ENCODE measurements at places on chromosomes 4 and X. TPM values are rescaled to one million over a fixed set of nuclear protein-coding genes. Genes with fewer than 3 reads are reported as not detected.

DNA sequence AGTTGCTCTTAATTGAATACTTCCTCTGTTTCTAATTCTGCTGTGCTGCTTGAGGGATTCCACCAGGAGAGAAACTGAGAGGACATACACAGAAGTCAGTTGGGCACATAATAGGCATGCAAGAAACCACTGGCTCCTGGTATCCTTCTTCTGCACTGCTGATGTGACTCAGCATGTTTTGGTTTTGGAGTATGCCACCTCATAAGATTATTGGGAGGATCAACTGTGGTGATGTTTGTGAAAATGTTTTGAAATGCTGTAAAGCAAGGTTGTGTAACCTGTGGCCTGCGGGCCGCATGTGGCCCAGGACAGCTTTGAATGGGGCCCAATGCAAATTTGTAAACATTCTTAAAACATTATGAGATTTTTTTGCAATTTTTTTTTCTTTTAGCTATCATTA is 119.6 kb downstream of the GATB start:
- H3K4me3 ChIP-seq = no peak overlapping the region
- DNase-seq = no peak
- H3K27me3 ChIP-seq = no peaks in the 10 kb centered on the region
- no peaks in the 10 kb centered on the region for H3K36me3 ChIP-seq

- H3K27me3 ChIP-seq = no peaks in the 10 kb centered on the region
- H3K27ac ChIP-seq = no peak overlapping the region
- no peak overlapping the region for H3K4me3 ChIP-seq
- H3K4me1 ChIP-seq = no peaks in the 10 kb centered on the region
- DNase-seq = no peak
- H3K36me3 ChIP-seq = no peaks in the 10 kb centered on the region
These were observed 77.3 kb downstream of the MAGEA10 start for GRCh38 chrX:152061083-152061482.

- H3K4me3 ChIP-seq = peak overlapping the region; percentile 34
- peak overlapping the region; percentile 14 for H3K27ac ChIP-seq
- H3K4me1 ChIP-seq = peaks cover 16% of the 10 kb centered on the region
- no peaks in the 10 kb centered on the region for H3K36me3 ChIP-seq
- no peak for DNase-seq
- no peaks in the 10 kb centered on the region for H3K27me3 ChIP-seq
These were observed 68.7 kb downstream of the MGST2 start for GRCh38 chr4:139734201-139734874.

- no peaks in the 10 kb centered on the region for H3K4me1 ChIP-seq
- DNase-seq = no peak
- H3K27ac ChIP-seq = no peak overlapping the region
- no peaks in the 10 kb centered on the region for H3K36me3 ChIP-seq
- no peaks in the 10 kb centered on the region for H3K27me3 ChIP-seq
These were observed 7.9 kb upstream of the CBR4 start for GRCh38 chr4:169017971-169018370.

DNA sequence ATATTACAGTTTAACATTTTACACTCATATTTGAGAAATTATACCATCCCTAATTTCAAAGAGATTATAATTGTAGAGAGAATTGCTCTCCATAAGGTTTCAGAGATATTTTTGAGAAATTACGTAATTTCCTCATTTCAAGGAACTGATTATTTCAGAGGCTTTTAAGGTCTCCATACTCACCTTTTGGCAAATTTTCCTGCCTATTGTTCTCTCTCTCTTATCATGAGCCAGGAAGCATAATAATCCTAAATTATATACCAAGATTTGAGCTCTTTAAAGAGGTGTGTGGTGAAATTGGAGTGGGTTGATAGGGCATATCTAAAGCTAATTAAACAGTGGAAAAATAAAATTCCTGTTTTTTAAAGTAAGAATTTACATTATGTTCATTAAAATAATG is 248.9 kb upstream of the FTHL17 start:
- no peaks in the 10 kb centered on the region for H3K27me3 ChIP-seq
- no peak overlapping the region for H3K27ac ChIP-seq
- no peaks in the 10 kb centered on the region for H3K4me1 ChIP-seq
- H3K4me3 ChIP-seq = no peak overlapping the region
- no peaks in the 10 kb centered on the region for H3K36me3 ChIP-seq
- peak; percentile 39 for DNase-seq

DNA sequence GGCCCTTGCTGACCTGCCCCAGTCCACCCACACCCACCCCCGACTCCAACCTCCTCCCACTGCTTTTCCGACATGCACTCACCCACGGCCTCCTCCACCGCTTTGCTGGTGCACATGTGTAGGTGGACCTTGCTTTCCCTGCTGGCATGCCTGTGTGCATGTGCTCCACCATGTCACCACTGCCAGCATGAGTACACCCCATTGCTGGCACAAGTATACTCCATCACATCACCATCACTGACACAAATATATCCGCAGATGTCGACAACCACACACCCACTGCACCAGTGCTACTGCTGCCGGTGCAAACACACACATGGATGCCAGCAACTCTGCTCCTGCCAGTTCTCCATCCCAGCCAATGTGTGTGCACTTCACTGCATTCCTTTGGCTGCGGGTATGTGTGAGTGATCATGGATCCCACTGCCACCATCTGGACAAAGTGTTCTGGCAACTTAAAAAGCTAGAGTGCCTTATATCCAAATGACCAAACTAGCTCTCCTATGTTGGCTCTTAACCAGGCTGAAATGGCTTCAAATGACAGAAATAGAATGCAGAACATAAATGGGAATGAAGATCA is 1072.3 kb downstream of the RAPGEF2 start:
- DNase-seq = no peak
- no peak overlapping the region for H3K4me3 ChIP-seq
- H3K27me3 ChIP-seq = no peaks in the 10 kb centered on the region
- no peak overlapping the region for H3K27ac ChIP-seq
- no peaks in the 10 kb centered on the region for H3K4me1 ChIP-seq
- H3K36me3 ChIP-seq = no peaks in the 10 kb centered on the region

GRCh38 chr4:83455281-83456183 is at the start of the genes HELQ and MRPS18C:
Gene HELQ, minus strand, starts transcription at chr4:83455823. Its CDS starts 130 bp downstream, at chr4:83455693.
Gene MRPS18C, plus strand, starts transcription at chr4:83456058. Its CDS starts 20 bp downstream, at chr4:83456078.
- no peaks in the 10 kb centered on the region for H3K27me3 ChIP-seq
- peak; percentile 99 for DNase-seq
- peak within 1 kb of the TSS; percentile 88 for H3K27ac ChIP-seq
- peaks cover 2% of the 10 kb centered on the region for H3K36me3 ChIP-seq
- H3K4me3 ChIP-seq = peak within 1 kb of the TSS; percentile 75

DNA sequence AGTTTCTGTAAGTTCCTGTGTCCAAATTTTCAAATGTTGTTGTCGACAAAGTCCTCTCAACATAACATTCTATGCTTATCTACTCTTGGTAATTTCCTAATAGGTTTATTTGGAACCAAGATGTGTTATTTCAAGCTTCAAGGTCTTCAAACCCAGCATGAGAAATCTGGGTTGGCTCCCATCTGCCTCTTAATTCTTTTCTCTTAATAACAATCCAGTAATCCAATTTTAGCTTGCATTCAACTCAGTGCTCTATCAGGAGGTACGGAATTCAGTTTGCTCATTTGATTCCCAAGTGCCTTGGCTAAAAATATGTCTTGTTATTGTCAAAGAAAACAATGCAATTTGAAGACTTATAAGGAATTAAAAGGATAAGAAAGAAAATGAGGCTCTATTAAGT is 235.5 kb upstream of the MID1 start:
- H3K27ac ChIP-seq = no peak overlapping the region
- no peaks in the 10 kb centered on the region for H3K36me3 ChIP-seq
- H3K4me1 ChIP-seq = no peaks in the 10 kb centered on the region
- no peaks in the 10 kb centered on the region for H3K27me3 ChIP-seq
- H3K4me3 ChIP-seq = no peak overlapping the region

DNA sequence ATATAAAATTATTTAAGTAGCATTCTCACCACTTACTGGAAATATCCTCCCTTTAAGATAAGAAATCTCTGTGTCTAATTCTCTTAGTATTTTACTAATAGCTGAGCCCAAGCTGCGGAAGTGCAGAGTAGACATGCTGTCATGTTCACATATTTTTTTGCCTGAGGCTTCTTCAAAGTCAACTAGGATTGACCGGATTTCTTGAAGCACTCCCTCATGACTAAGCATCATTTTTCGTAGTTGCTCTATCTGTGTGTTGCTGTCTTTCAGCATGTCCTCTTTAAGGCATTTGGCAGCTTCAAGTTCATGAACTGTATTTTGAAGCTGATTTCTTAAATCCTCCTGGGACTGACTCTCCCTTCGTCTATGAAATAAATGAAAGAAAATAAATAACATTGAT is 36.9 kb downstream of the CCDC158 start:
- no peaks in the 10 kb centered on the region for H3K4me1 ChIP-seq
- no peak overlapping the region for H3K4me3 ChIP-seq
- DNase-seq = no peak
- H3K27me3 ChIP-seq = peaks cover 16% of the 10 kb centered on the region
- no peak overlapping the region for H3K27ac ChIP-seq

DNA sequence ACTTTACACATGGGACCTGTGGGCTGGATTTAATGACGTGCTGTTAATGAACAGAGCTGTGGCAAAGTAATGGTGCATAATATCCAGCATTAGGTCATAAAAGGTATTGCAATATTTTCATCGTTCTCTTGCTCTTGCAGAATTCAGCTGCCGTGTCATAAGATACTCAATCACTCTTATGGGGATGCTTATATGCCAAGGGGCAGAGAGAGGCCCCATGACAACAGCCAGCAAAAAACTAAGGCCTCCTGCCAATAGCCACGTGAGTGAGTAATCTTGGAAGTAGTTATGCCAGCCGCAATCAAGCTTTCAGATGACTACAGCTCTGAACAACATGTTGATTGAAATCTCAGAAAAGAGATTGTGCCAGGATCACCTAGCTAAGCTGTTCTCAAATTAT is 616.9 kb downstream of the FSTL5 start:
- H3K27ac ChIP-seq = no peak overlapping the region
- H3K4me1 ChIP-seq = no peaks in the 10 kb centered on the region
- H3K27me3 ChIP-seq = no peaks in the 10 kb centered on the region
- H3K4me3 ChIP-seq = no peak overlapping the region
- no peak for DNase-seq

- H3K27ac ChIP-seq = no peak overlapping the region
- DNase-seq = no peak
- no peaks in the 10 kb centered on the region for H3K27me3 ChIP-seq
- peaks cover 13% of the 10 kb centered on the region for H3K4me1 ChIP-seq
These were observed 7.9 kb downstream of the TADA2B start for GRCh38 chr4:7051144-7051495.

- peaks cover 2% of the 10 kb centered on the region for H3K27me3 ChIP-seq
- H3K4me1 ChIP-seq = no peaks in the 10 kb centered on the region
- no peak overlapping the region for H3K4me3 ChIP-seq
- H3K36me3 ChIP-seq = no peaks in the 10 kb centered on the region
- no peak overlapping the region for H3K27ac ChIP-seq
These were observed 17.7 kb upstream of the ELOVL6 start for GRCh38 chr4:110216129-110216528.

DNA sequence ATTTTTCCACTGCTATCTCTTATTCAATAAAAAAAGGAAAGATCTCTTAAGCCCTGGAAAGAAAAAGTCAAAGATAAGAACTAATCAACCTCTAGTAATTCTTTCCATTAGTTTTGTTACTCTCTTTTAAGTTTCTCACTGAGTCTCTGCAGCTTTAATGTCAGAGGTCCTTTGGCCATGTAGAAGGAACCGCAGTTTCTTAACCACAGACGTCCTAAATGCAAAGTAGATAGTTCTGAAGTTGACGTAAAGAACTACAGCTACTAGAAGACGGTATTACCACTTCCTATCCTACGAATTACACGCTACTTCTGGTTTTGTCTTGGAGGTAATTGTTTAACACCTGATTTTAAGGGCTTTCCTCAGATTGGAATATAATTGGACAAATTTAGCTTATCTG is 325.9 kb downstream of the ANKRD50 start:
- H3K27me3 ChIP-seq = no peaks in the 10 kb centered on the region
- H3K27ac ChIP-seq = no peak overlapping the region
- H3K4me3 ChIP-seq = no peak overlapping the region
- H3K36me3 ChIP-seq = no peaks in the 10 kb centered on the region

DNA sequence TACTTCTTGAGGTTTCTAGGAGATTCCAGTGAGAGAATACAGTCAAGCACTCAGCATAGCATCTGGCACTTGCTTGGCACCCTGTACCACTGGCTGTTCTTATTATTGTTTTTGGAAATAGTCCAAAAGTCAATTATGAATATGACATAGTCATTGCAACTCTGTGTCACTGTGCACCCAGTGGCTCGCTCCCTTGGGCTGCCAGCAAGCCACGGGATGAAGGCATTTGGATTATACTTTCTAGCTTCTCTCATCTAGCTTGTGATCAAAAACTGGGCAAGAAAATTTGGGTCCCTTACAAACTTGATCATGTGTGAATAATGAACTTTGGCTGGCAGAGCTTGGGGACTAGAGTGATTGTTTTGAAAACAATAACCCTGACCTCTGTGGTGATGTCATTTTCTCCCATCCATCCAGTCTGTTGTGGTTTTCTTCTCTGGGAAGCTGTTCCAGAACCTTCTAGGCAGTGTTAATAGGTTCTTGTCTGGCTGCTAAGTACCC is 32.7 kb upstream of the LIMCH1 start:
- H3K36me3 ChIP-seq = no peaks in the 10 kb centered on the region
- peak; percentile 30 for DNase-seq
- H3K27me3 ChIP-seq = peaks cover 3% of the 10 kb centered on the region
- no peak overlapping the region for H3K4me3 ChIP-seq

DNA sequence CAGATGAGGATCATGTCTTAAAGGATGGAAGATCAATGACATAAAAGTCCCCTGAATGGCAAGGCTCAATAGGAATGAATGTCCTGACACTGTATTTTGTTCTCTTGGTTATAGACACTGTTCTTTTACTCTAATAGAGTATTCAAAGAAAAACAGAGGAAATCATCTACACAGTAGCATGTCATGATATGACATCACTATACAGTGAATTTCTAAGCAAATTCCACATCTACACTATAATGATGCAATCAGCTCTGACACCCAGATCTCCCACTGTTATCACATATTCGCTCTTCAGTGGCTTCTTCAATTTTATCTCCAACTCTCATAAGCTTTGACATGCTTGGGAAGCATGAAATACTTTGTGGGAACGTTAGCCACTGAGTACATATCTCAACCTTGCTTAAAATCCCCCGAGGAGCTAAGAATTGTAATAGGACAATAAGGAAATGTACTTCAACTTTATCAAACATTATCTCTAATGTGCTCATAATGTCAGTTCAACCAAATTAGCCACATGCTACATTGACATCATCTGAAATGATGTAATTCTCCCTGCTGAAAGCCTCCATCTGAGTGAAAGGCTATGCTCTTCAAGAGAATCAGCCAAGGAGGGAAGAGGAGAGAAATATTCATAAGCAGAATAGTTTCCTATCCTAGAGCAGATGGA is 139.6 kb upstream of the PTCHD1 start:
- no peak for DNase-seq
- H3K36me3 ChIP-seq = no peaks in the 10 kb centered on the region
- no peak overlapping the region for H3K27ac ChIP-seq
- no peaks in the 10 kb centered on the region for H3K27me3 ChIP-seq
- no peak overlapping the region for H3K4me3 ChIP-seq

TGIF2LX gene
- not detected for polyA plus RNA-seq

MCF2 gene
- polyA plus RNA-seq = not detected

TRPC3 gene
- not detected for polyA plus RNA-seq

AKAP14 gene
- not detected for polyA plus RNA-seq

OTC gene
- not detected for polyA plus RNA-seq

SSX4 gene
- not detected for polyA plus RNA-seq

IL13RA2 gene
- not detected for polyA plus RNA-seq

HTATSF1 gene
- polyA plus RNA-seq = 1.0 TPM

SSX2B gene
- polyA plus RNA-seq = not detected

CDKL2 gene
- polyA plus RNA-seq = 0.23 TPM

All from endothelial cell of umbilical vein (primary cell).